DMS79 treated with DMSO at 0.1 percent for 48 hours (cell line): ENCODE measurements at places on chromosomes 11 and 22.
A peak's percentile ranks its signal among the peaks of the same experiment; 100 is the strongest.

- no peak for DNase-seq
These were observed 93.5 kb downstream of the LARGE2 start for GRCh38 chr11:46015941-46016340.

- peak; percentile 4 for DNase-seq
These were observed 941.8 kb downstream of the BRD1 start for GRCh38 chr22:48885919-48886305.

DNA sequence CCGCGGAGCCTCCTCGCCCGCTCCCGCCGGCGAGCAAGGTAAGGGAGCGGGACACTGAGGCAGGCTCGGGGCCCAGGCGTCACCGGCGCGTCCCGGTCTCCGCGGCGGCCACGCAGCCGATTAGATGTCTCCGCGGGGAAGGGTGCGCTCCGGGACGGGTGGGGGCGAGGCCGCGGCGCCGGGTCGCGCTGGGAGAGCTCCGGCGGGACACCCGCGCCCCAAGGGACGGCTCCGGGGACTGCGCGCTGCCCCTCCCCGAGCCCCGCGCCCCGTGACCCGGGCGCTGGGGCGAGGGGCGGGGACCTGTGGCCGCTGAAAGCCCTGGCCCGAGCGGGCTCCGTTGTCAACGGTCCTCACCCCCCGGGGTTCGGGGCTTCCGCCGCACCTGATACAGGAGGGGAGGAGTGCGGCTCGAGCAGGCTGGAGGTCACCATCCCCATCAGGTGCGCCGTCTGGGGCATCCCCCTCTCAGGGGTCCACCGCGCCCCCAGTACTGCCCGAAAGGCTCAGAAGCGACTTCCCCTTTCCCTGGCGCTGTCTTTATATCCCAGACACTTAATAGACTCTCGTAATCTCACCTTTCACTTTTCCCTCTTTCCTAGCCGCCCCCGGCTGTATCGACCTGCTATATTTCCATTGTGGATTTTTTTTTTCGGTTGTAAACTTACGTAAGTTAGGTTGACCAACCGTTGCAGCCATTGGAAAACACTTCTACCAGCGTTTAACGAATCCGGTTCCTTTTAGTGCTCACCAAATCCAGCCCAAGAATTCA is 573 bp downstream of the PPFIA1 start:
- peak; percentile 7 for DNase-seq

DNA sequence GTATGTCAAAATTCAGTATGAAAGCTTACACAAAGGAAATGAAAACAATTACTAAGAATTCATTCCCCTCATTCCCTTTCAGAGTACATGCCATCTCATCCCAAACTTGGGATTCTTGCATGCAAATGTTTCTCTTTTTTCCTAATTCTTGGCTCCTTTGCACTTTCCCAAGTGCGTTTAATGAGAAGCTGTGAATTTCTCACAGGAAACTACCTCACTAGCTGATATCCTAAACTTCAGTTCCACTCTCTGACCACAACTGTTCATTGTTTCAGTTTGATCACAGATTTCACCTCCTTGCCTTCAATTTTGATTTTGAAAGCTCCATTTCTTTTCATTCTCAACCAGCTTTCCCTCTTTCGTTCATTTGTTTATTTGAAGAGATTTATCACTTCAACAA is 5.9 kb upstream of the ARL14EP start:
- no peak for DNase-seq

- DNase-seq: no peak
These were observed 607.5 kb downstream of the METTL15 start for GRCh38 chr11:28715726-28716125.

DNA sequence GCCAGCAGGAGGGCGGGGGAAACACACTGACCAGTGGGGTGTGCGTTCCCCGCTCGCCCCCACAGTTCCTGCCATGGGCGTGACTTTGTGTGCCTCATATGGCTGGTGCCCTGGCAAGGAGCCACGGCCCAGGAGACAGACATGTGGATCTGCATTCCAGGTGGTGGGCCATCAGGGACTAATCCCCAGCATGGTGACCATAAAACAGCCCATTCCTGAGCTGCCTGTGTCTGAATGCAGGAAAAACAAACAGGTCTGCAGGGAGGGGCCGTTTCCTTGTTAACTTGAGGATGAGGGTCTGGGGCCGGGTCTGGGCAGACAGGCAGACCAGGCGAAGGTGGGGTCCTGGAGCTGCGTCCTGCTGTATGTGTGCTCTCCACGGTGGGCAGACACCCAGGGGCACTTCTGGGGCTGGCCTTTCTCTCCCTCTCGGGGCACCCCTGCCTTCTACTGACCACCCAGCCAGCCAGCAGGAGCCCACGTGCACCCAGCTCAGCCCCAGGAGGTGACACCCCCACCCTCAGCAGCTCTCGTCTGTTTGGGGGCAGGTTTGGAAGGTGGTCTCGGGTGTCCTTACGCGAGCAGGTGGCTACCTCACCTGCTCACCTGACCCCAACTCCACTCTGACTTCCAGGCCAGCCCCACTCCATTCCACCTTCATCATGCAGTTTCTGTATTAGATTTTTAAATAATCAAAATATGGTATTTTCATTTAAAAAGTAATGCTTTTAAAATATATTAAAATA is 120.3 kb downstream of the KCNQ1OT1 start:
- DNase-seq: no peak

- DNase-seq: no peak
These were observed 27.9 kb upstream of the SUSD2 start for GRCh38 chr22:24153353-24153752.

- no peak for DNase-seq
These were observed 578.0 kb downstream of the INSC start for GRCh38 chr11:15692739-15693138.

- no peak for DNase-seq
These were observed 167.5 kb downstream of the KIRREL3 start for GRCh38 chr11:126833065-126833464.

DNA sequence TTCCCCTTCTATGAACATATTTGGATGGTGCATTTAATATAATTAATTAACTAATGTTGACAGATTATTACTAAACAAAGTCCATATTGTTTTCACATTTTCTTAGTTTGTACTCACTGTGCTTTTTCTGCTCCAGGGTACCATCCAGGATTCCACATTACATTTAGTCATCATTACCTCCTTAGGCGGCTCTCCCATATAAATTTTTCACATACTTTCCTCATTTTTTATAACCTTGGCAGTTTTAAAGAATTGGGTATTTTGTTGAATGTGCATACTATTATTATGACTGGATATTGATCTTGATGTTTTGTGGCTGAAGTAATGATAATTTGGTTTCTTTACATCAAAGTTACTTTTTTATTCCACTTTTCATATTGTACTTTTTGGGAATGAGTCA is 755.6 kb upstream of the ANO3 start:
- no peak for DNase-seq

DNA sequence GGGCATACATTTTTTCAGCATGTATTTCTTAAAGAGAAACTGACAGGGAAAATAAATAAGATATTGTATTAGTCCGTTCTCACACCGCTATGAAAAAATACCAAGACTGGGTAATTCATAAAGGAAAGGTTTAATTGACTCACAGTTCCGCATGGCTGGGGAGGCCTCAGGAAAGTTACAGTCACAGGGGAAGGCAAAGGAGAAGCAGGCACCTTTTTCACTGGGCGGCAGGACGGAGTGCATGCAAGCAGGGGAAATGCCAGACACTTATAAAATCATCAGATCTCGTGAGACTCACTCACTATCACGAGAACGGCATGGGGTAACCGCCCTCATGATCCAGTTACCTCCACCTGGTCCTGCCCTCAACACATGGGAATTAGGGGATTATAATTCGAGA is 44.2 kb downstream of the PPFIA1 start:
- no peak for DNase-seq
